NCI-H2227 treated with DMSO at 0.1 percent for 48 hours (cell line): ENCODE measurements at places on chromosomes 12 and 14.

DNA sequence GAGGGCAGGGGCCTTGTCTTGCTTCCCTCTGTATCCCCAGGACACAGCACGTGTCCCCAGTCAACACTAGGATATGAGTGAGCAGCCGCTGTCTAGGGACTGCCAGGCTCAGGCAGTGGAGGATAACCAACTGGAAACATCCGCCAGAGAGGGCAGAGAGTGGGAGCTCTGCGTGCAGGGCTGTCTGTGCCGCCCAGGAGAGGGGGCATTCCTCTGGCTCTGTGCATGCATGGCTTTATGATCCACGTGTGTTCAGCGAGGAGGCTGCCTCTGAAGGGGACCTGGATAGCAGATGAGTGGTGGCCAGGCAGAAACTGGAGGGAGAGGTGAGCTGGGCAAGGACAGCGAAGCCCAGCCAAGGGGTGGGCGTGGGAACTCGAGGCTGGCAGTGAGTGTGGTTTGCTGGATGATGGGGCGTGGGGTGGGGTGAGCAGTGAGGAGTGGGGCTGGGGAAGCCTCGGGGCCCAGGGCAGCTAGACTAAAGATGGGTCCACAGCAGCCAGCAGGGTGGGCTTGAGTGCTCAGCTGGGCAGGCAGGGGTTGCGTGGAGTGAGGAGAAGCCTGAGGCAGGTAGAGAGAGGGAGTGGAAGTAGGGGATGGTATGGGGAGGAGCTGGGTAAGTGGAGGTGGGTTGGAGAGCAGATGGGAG is 72.9 kb downstream of the PRIMA1 start:
- no peak for DNase-seq

DNA sequence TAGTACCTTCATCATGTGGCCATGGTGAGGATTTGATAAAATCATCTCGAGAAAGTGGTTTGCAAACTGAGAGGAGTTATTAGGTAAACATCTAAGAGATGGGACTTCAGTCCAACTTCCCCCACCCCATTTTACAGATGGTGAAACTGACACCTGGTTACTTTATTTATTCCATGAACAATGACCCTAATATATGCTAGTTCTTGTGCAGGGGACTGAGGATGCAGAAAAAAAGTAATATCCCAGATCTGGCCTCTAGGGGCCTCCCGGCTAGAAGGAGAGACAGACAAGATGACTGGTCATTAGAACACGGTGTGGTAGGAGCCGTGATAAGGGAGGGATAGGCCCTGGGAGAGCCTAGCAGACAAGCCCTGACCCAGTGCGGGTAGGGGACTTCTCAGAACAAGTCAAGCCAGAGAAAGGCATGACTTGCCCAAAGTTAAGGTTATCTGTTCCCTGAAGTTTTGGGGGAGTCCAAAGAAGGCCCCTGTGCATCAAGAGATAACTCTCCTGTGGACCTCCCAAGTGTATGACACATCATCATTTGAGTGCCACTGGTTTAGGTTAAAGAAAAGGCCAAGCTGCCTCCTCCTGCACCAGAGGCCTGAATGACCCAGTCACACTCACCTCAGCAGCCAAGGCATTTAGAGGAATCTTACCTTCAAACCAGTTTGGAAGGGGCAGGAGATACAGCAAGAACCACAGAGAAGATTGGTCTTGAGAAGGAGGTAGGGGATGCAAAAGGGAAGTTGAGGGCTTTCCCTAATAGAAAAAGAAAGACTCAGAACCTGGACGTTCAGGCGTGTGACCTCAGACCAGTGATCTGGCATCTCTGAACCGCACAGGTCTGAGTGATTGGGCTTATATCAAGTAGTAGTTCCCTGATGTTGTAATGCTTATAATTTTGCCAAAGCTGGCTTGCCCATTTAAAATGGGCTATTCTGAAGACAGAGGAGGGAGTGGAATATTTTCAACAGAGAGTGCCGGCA is 1.6 kb downstream of the CMKLR1 start:
- DNase-seq: peak; percentile 12

- DNase-seq: peak; percentile 75
Measured at GRCh38 chr12:47286676-47287075, 206.9 kb upstream of the AMIGO2 start.

- no peak for DNase-seq
Measured at GRCh38 chr12:127260531-127260930, 1006.4 kb upstream of the TMEM132C start.

GRCh38 chr14:53044486-53044885 is 93.6 kb upstream of the FERMT2 start:
- DNase-seq: no peak

DNA sequence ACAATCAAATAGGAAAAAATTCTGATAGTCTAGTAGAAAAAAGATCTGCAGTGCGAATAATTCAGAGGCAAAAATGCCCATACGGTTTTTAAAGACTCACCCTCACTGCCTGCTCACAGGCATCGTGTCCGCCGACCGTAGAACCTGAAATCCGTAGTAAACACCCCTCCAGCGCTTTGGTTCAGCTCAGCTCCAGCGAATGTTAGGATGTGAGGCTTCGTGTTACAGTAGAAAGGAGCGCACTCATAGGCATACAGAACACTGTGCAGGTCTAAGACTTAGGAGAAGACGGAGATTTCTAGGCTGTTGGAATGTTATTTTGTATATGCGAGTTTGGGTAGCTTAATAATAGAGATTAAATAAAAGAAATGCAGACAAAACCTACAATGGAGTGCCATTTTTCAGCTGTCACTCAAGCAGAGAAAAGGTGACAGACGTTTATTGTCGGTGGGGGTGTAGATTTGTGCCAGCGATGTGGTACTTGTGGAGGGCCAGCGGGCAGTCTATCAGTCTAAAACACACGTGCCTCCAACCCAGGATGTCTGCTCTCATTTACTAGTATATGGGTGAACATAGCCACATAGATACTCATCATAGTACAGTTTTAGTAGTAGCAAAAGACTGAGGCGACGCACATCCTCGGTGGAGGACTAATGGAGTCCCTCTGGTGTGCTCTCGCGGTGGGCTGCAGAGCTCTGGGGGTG is 25.7 kb downstream of the SFSWAP start:
- DNase-seq: no peak

DNA sequence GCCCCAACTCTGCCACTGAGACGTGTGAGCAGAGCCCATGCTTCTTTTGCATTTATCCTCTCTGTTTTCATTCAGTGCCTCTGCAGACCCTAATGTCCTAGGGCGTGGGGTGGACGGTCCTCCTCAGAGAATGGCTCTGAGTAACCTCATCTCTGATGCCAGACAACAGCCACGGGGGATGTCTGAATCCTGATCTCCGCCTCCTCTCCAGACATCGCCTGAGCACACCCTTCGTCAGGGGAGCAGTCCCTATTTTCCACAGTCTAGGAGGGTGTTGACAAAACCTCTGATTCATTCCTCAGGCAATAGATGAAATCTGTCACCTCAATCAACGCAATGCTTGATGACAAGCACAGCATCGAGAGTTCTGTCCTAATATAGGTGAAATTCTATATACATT is 109.2 kb upstream of the DYRK2 start:
- DNase-seq: no peak

GRCh38 chr14:24036169-24036962 is 15.4 kb upstream of the CARMIL3 start:
- peak; percentile 75 for DNase-seq
